ENCODE measurements at places on chromosomes 6 and 20.

GRCh38 chr6:117829594-117830319 lies 77.3 kb upstream of the SLC35F1 start:
- H3K27me3 ChIP-seq, result peaks cover 28% of the 10 kb centered on the region
- H3K4me1 ChIP-seq, result peaks cover 1% of the 10 kb centered on the region
- H3K27ac ChIP-seq, result peak overlapping the region; percentile 19

- H3K27me3 ChIP-seq, result no peaks in the 10 kb centered on the region
- H3K4me3 ChIP-seq, result no peak overlapping the region
- H3K36me3 ChIP-seq, result no peaks in the 10 kb centered on the region
- peaks cover 17% of the 10 kb centered on the region for H3K4me1 ChIP-seq
- DNase-seq, result no peak
- H3K27ac ChIP-seq, result no peak overlapping the region
Observed at GRCh38 chr6:55281215-55281614, 46.1 kb upstream of the GFRAL start.

DNA sequence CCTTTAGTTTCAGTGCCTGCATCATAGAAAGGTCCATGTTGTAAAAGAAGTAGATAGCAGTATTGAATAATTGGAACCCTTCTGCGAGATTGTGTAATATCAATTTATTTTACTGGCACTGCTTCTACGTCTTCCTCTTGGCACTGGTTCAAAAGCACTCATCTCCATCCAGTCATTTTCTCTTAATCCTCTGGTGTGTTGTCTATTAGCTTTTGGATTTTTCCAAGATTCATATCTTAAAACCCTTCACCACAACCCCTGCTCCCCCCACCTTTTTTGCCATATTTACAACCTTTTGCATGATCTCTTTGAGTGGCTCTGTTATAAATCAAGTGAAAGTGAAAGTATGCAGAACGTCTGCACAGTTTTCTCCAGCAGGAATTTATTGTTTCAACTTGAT lies 76.6 kb upstream of the HSF2 start:
- no peak overlapping the region for H3K27ac ChIP-seq
- peaks cover 41% of the 10 kb centered on the region for H3K27me3 ChIP-seq
- H3K4me1 ChIP-seq, result peaks cover 14% of the 10 kb centered on the region
- H3K4me3 ChIP-seq, result no peak overlapping the region

GRCh38 chr6:29465801-29466200 lies 8.8 kb downstream of the OR2H1 start:
- H3K4me3 ChIP-seq, result no peak overlapping the region
- H3K36me3 ChIP-seq, result no peaks in the 10 kb centered on the region
- no peak for DNase-seq

DNA sequence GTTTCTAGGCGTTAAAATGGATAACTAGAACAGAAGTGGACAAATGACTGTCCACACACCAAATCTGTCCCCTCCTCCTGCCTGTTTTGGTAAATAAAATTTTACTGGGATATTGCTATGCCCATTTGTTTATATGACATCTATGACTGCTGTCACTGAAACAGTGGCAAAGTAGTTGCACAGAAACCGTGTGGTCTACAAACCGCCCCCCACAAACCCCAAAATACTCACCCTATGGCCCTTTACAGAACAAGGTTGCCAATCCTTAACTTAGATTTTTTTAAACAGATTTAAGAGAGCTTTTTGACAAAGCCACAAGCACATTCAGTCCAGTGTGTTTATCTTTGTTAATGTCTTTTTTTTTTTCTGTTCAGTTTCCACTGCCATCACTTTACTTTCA lies 137.8 kb downstream of the MTFR2 start:
- no peak overlapping the region for H3K4me3 ChIP-seq
- peaks cover 6% of the 10 kb centered on the region for H3K36me3 ChIP-seq
- H3K27me3 ChIP-seq, result no peaks in the 10 kb centered on the region
- DNase-seq, result no peak
- H3K4me1 ChIP-seq, result peaks cover 78% of the 10 kb centered on the region

- H3K27me3 ChIP-seq, result peaks cover 12% of the 10 kb centered on the region
- peak overlapping the region; percentile 21 for H3K27ac ChIP-seq
- H3K36me3 ChIP-seq, result no peaks in the 10 kb centered on the region
- no peak overlapping the region for H3K4me3 ChIP-seq
- DNase-seq, result no peak
Observed at GRCh38 chr6:153167061-153167891, 36.2 kb upstream of the RGS17 start.

GRCh38 chr6:130034378-130035146 lies 16.2 kb downstream of the L3MBTL3 start:
- H3K27ac ChIP-seq, result peak overlapping the region; percentile 39
- H3K27me3 ChIP-seq, result no peaks in the 10 kb centered on the region
- H3K4me3 ChIP-seq, result no peak overlapping the region

GRCh38 chr6:146200176-146200575 lies 171.3 kb downstream of the GRM1 start:
- H3K4me1 ChIP-seq, result no peaks in the 10 kb centered on the region
- H3K27me3 ChIP-seq, result peaks cover 3% of the 10 kb centered on the region
- no peaks in the 10 kb centered on the region for H3K36me3 ChIP-seq
- H3K4me3 ChIP-seq, result no peak overlapping the region

DNA sequence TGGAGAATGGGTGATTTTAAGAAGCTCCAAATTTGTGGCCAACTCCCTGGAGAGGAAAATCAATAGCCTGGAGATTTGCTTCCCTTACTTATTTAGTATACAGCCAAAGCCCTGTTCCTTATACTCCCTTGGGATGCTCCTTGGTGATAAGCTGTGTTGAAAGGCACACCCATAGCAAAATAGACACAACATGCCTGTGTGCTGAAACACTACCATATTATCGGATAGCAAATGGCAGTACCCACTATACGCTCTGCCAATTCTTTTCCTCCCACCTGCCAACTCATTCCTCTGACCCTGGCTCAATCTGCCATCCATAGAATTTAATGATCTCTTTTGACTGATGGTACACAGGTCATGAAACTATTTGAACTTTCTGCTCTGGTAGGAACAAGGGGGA lies 98.2 kb downstream of the CLIC5 start:
- H3K36me3 ChIP-seq, result no peaks in the 10 kb centered on the region
- peaks cover 8% of the 10 kb centered on the region for H3K4me1 ChIP-seq
- no peaks in the 10 kb centered on the region for H3K27me3 ChIP-seq
- DNase-seq, result no peak
- H3K27ac ChIP-seq, result no peak overlapping the region

GRCh38 chr20:51928931-51929330 lies 126.6 kb upstream of the SALL4 start:
- H3K27me3 ChIP-seq, result no peaks in the 10 kb centered on the region
- no peak overlapping the region for H3K4me3 ChIP-seq
- no peak overlapping the region for H3K27ac ChIP-seq
- DNase-seq, result no peak
- peaks cover 22% of the 10 kb centered on the region for H3K4me1 ChIP-seq

GRCh38 chr6:210104-210456 lies 82.2 kb upstream of the DUSP22 start:
- peaks cover 60% of the 10 kb centered on the region for H3K27me3 ChIP-seq
- no peak overlapping the region for H3K4me3 ChIP-seq
- DNase-seq, result no peak
- H3K4me1 ChIP-seq, result no peaks in the 10 kb centered on the region

GRCh38 chr6:106519460-106520394 lies 109.6 kb downstream of the RTN4IP1 start:
- H3K36me3 ChIP-seq, result no peaks in the 10 kb centered on the region
- H3K27me3 ChIP-seq, result peaks cover 19% of the 10 kb centered on the region
- no peak overlapping the region for H3K4me3 ChIP-seq
- H3K27ac ChIP-seq, result no peak overlapping the region

- peaks cover 5% of the 10 kb centered on the region for H3K36me3 ChIP-seq
- peak overlapping the region; percentile 27 for H3K4me3 ChIP-seq
- no peak overlapping the region for H3K27ac ChIP-seq
Observed at GRCh38 chr6:44001318-44002066, 125.8 kb downstream of the MRPL14 start.

DNA sequence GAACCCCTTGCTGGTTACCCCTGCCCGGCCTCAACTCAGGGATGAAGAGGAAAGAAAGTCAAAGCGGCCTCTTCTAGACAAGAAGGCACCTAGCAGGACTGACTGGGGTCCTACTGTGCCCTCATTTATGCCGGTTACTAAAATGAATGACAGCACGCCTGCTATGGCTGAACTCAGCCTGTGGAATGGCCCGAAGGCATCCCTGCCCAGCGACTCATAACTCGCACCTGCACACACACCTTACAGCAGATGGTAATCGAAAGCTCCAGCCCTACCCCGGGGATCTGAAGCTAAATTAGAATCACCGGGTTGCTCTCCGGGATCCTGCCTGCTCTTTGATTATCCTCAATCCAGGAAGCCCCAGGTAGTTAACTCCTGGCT lies 747 bp upstream of the TXNDC5 start:
- H3K4me3 ChIP-seq, result no peak overlapping the region
- DNase-seq, result no peak
- H3K27me3 ChIP-seq, result peaks cover 2% of the 10 kb centered on the region
- no peaks in the 10 kb centered on the region for H3K36me3 ChIP-seq
- H3K27ac ChIP-seq, result peak overlapping the region; percentile 76
- H3K4me1 ChIP-seq, result peaks cover 16% of the 10 kb centered on the region

GRCh38 chr6:29680904-29681303 lies at the start of gene ZFP57:
Gene ZFP57, minus strand, starts transcription at chr6:29681152. Its CDS starts 4,149 bp downstream, at chr6:29677003.
- DNase-seq, result no peak
- no peaks in the 10 kb centered on the region for H3K36me3 ChIP-seq
- H3K4me1 ChIP-seq, result peaks cover 7% of the 10 kb centered on the region
- H3K4me3 ChIP-seq, result no peak within 1 kb of the TSS
- H3K27me3 ChIP-seq, result peaks cover 5% of the 10 kb centered on the region

DNA sequence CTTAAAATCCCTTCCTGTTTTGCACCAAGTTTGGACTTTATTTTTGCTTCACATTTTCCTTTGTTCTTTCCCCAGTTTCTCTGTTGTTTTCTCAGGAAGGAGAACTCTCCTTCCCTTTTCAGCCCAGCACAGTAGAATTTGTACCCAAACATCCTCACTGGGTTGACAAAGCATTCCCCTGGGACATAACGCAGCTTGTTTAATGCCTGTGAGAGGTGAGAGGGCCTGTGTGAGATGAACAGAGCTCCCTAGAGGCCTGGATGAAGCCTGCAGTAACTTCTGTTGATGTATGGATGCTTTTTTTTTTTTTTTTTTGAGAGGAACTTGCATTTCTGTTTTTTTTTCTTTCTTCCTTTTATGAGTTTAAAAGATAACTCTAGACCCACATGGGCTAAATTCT lies 104.9 kb upstream of the SLC22A23 start:
- H3K4me1 ChIP-seq, result peaks cover 16% of the 10 kb centered on the region
- H3K27ac ChIP-seq, result peak overlapping the region; percentile 66
- H3K27me3 ChIP-seq, result no peaks in the 10 kb centered on the region
- DNase-seq, result no peak
- no peaks in the 10 kb centered on the region for H3K36me3 ChIP-seq

DNA sequence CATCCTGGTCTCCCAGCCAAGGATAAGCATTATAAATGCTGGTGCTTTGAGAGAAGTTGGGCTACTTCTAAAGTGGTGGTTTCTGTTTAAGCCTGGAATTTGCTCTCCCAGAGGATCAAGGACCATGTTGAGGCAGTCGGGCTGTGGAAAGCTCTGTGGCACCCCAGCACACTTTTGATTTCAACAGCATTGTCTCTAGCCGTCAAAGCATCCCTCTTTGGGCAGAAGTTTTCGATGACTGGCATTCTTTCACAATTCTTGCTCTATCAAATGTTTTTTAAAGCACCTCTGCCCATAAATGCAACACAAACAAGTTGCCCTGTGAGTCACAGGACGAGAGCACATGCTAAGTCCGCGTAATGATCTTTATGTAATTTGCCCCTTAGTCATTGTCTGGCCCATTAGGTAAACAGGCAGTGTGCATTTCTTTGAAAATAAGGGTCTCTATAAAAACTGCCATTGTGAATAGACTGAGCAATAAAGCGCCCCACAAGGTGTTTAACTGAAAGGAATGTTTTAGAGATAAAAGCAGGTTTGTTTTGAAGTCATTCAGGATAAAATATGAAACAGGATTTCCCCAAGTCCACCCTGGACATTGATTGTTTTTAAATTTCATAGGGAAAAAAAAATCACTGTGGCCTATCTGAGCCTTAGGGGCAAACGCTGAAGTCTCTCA lies 44.7 kb upstream of the FOXQ1 start:
- peaks cover 34% of the 10 kb centered on the region for H3K27me3 ChIP-seq
- DNase-seq, result no peak
- no peak overlapping the region for H3K27ac ChIP-seq
- peaks cover 8% of the 10 kb centered on the region for H3K4me1 ChIP-seq

DNA sequence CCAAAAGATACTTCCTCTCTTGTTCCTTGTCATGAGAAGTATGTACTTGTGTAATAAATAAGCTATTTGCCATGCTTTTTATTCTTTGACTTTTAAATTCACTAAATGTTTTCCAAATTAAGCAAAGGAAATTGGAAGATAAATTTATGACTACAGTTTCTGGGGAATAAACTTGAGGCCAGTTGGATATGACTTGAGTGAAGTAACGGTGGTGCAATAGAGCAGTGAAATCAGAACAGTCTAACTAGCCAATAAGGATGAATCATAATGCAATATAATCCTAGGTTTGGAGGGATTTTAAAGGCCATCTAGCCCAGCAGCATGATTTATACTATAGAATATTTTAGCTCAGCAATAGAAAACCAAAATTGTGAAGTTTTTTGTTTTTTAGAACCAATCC lies 183.8 kb upstream of the TCF21 start:
- no peak overlapping the region for H3K27ac ChIP-seq
- DNase-seq, result no peak
- H3K4me1 ChIP-seq, result peaks cover 2% of the 10 kb centered on the region
- no peaks in the 10 kb centered on the region for H3K27me3 ChIP-seq
- no peak overlapping the region for H3K4me3 ChIP-seq

DNA sequence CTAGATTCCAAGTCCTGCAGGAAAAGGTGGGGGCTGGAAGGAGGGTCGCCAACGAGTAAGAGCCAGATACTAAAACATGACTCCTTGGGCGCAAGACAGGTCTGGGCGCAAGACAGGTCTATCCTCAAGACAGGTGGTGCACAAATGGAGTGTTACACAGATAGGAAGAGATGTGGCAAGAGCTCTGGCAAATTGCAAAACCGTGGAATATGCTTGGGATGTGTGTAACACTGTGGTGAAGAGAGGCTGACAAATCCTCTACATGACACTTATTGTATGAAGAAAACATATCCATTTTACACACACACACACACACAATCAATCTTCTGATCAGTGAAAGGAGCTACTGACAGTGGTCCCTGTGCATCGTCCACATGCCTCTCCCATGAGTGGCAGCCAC lies 77.6 kb downstream of the TBC1D7 start:
- H3K27ac ChIP-seq, result no peak overlapping the region
- DNase-seq, result no peak
- H3K4me1 ChIP-seq, result peaks cover 15% of the 10 kb centered on the region
- no peak overlapping the region for H3K4me3 ChIP-seq

GRCh38 chr6:105794239-105794638 lies 291.9 kb upstream of the PRDM1 start:
- H3K27me3 ChIP-seq, result peaks cover 3% of the 10 kb centered on the region
- DNase-seq, result no peak
- no peak overlapping the region for H3K27ac ChIP-seq
- H3K4me1 ChIP-seq, result peaks cover 2% of the 10 kb centered on the region
- no peak overlapping the region for H3K4me3 ChIP-seq
- no peaks in the 10 kb centered on the region for H3K36me3 ChIP-seq

DNA sequence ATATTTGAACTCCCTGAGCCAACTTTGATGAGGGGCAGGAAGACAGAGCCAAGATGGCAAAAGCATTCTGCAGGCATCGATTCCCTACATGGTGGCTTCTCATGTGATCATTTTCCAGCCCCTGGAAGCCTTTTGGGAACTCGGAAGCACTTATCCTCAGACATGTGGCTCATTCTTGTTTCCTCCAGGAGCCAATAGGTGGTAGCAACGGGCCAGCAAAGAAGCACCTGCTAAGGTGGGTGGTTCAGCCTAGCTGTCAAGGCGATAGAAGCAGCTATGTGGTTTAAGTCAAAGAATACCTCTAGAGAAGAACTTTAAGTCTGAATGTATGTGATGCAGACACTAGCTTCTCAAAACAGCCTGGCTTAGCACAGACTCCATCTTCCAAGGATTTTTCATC lies 64.9 kb upstream of the PAX1 start:
- H3K36me3 ChIP-seq, result no peaks in the 10 kb centered on the region
- H3K27ac ChIP-seq, result no peak overlapping the region
- peak; percentile 46 for DNase-seq
- H3K4me1 ChIP-seq, result no peaks in the 10 kb centered on the region
- peaks cover 52% of the 10 kb centered on the region for H3K27me3 ChIP-seq
- H3K4me3 ChIP-seq, result no peak overlapping the region

Data from mesothelial cell of epicardium (in vitro differentiated cells).